ENCODE measurements at places on chromosomes 13 and 19.

DNA sequence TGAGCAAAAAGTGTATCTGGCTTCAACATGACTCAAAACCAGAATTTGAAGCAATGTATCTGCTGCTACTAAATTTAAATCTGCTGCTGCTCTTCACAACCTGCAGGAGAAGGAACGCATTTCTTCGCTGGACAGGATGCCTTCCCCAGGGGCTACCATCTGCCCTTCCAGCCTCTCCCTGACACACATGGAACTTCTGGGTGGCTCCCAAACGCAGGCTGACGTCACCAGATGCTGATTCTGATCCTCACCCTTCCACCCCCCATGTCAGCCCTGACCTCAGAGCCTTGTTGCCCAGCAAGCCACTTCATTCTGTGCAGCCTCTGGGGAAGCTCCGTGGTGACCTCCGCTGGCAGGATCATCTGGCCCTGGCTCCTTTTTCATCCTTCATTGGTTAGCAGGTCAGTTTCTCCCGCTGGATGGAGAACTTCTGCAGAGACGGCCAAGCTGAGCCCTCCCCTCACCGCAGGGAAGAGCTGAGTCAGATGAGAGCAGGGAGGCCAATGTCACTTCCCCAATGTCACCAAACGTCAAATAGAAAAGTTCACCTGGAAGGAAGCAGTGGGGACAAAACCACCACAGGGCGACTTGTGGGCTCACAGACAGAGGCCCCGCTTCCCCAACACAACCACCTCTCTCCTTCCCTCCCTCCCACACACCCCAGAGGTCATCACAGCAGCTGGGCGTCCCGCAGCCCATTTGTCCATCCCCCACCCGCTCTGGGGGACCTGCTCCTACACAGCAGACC, 14.0 kb upstream of the RAB20 start:
- DNase-seq = no peak

DNA sequence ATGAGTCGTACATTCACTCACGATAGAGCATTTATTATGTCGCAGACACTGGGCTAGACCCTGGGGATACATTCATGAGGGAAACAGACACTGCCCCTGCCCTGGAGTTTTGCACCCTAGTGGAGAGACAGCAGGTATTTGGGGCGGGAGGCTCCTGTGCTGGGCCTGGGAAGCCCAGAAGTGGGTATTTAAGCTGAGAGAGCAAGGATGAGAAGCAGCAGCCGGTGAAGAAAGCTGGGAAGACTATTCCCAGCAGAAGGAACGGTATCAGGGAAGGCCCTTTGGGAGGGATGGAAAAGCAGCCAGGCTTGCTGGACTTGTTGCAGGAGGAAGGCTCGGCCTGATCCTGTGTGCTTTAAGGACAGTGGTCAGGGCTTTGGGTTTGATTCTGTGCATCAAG, 54.5 kb downstream of the CDADC1 start:
- no peak for DNase-seq

GRCh38 chr13:31540281-31540680, 199.0 kb upstream of the RXFP2 start:
- no peak for DNase-seq

DNA sequence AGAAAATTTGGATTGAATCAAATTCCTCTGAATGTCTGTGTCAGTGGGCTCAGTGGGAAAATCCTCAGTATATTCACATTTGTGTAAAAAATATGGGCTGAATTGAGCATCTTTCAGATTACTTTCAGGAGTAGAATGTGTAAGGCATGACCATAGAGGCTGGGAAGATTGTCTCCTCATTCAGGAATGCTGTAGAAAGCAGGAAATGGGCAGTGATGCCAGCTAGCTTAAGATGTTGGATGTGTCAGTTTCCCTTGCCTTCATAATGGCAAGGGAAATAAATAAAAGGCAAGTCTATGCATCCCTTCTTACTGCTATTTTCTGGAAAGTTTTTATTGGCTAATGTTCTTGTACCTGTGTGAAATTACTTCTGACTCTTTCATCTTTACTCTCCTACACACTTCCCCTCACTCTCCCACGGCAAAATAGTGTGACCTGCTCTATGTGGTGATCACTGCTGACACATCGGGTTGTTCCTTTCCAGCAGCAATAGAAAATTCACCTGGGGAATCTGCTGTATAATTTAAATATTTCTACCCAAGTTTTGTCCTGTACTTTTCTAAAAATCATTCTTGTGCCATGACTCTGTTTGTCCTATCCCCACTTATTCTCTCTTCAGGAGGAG, 103.2 kb downstream of the LMO7 start:
- DNase-seq = no peak

- no peak for DNase-seq
Measured at GRCh38 chr19:4559569-4559968, at the start of gene SEMA6B. SEMA6B (minus strand) TSS chr19:4559684; CDS start chr19:4558457, 1,227 bp downstream.

DNA sequence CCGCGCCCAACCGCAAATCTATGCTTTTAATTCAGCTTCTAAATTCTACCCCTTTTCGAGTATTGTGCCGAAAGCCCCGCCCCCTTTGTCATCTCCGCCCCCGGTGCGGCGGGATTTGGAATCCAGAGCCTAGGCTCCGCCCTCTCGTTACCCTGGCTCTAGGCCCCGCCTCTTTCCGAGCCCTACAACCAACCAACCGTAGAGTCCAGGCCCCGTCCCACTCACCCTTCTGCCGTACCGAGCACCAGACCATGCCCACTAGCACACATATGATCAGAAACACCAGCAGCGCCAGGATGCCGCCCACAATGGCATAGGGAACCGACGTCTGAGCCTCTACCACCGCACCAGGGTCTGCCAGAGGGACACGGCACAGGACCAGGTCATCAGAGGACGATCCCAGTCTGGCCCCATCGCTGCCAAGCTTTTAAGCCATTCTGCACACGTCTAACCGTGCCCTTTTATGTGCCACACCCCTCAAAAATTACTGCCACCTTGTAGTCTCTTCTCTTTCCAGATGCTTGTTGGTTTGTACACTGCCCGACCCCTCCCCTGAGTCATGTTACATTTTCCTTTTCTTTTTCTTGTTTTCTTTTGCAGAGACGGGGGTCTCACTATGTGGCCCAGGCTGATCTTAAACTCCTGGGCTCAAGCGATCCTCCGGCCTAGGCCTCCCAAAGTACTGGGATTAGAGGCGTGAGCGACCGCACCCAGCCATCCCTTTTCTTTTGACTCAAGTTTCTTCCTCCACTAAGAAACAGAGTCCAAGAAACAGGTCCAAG, 4.7 kb upstream of the ZNF428 start:
- no peak for DNase-seq

- no peak for DNase-seq
Measured at GRCh38 chr13:71786875-71787274, 80.1 kb downstream of the DACH1 start.

- no peak for DNase-seq
Measured at GRCh38 chr13:97780486-97780885, 173.0 kb upstream of the IPO5 start.
